ENCODE measurements at places on chromosomes 2 and 18. TPM values are rescaled to one million over a fixed set of nuclear protein-coding genes. Genes with fewer than 3 reads are reported as not detected.

DNA sequence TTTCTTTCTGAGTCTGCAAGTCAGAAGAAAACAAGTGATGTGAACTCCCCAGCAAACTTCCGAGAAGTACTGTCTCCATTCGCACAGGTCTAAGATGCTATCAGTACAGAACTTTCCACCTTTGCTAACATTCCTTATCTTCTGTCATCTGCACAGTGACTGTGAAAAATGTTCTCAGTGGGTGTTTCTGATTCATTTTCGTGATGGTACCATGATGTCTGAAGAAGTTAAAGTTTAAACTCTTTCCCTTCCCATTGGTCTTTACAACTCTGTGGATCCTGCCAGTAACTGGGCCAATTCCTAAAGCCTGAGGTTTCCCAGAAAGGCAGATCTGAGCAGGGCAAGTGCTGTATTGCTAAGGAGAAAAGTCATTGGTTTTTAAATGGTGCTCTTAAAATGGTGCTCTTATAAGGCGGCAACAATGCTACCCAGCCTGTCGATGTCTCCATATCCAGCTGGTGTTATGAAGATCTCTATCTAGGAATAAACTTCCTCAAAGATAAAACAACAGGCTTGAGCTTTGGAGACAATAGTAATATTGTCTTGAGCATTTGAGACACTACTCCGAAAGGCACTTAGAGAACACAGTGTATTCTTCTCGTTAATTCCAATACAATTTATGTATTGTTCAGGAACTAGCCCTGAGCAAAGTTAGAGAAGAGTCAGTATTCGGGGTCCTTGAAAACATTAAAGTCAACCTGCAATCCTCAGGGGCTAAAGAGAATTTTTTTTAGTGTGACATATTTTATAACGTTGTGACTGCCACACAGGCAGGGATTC lies 232.3 kb downstream of the OSR1 start:
- no peak for DNase-seq

SRD5A2 gene
- not detected for total RNA-seq

DNA sequence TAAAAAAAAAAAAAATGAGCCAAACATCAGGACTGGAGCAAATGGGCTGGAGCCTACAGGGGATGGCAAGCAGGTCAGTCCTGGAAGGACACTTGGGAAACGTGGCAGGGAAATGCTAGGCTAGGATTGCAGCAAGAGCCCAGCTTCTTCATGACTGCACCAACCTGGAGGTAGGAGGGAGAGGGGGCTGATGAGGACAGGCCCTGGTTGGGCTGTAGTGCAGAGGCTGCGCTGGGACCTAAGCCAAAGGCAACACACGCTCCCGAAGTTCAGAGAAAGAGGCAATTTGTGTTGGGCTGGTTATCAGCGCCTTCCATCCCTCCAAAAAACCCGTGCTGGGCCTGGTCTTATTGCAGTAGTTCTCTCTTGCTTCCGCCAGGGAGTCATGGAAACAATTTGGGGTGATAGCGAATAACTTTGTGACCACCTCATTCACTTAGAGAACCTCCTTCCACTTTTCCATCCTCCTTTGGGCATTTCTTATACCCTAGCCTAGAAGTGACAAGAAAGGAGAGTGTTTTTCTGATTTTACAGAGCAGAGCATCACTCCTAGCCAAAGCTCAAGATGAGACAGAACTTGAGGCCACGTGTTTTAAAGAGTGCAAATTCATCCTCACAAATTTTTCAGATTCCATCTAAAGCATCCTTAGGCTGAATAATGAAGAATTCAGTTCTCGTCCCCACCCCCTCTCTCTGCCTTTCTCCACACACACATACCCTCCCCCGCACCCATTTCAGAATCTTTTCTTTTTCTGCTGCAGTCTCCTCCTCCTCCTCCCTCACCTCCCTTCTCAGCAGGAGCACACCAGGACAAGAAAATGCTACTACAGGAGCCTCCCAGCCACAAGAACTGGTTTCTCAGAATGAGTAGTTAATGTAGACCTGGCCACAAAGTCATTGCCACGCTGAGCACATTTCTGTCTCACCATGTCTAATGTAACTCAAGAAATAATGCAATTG lies 82.5 kb upstream of the STPG4 start:
- no peak for DNase-seq

GRCh38 chr18:23881778-23882177 lies 132.8 kb upstream of the TTC39C start:
- DNase-seq = no peak

Measured in PC-9 (cell line).